ENCODE measurements at places on chromosomes 2 and 18.

GRCh38 chr2:190410166-190410565 is 2.0 kb downstream of the MFSD6 start:
- DNase-seq, result no peak

DNA sequence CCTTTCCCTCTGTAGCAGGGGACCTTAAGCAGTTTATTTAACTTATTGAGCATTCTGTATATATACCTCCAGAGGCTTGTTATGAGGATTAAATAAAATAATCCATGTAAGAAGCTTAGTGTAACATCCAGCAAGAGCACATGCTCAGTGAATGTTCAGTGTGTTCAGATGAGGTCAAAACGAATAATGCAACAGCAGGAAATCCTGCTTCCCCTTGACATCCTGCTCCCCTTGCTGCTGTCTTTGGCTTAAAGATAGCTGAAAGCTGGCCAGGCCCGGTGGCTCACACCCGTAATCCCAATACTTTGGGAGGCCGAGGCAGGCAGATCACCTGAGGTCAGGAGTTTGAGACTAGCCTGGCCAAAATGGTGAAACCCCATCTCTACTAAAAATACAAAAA is 68.7 kb downstream of the COL4A4 start:
- no peak for DNase-seq

GRCh38 chr2:157296490-157296889 is 29.1 kb downstream of the ERMN start:
- no peak for DNase-seq

DNA sequence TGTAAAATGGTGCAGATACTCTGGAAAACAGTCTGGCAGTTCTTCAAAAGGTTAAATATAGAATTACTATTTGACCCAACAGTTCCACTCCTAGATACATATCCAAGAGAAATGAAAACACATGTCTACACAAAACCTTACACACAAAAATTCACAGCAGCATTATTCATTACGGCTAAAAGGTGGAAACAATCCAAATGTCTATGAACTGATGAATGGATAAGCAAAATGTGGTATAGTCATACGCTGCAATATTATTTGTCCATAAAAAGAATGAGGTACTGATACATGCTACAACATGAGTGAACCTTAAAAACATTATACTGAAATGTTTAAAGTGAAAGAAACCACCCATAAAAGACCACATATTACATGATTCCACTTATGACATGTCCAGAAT is 4.0 kb downstream of the CYP27C1 start:
- no peak for DNase-seq

Data from CD4-positive, alpha-beta T cell treated with Interleukin-4 for 1 hour (primary cell).